ENCODE measurements at places on chromosomes 6 and 20.

DNA sequence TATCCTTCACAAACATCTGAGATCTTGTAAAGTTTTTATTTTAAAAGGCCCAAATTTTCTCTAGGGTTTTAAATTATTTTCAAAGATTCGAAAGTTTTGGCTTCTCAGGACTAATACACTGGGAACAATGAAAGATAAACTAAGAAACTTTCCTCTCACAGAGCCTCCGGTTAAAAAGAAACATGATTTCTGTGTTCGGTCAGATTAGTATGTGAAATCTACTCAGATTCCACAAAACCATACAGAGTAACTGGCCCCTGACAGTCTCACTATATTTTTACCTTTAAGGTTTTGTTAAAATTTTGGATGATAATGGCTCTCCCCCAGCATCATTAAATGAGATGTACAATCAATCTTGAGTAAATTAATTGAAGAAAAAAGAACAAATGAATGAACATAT is 471.0 kb downstream of the COL12A1 start:
- no peak for DNase-seq

GRCh38 chr6:19571176-19571575 is 266.0 kb upstream of the ID4 start:
- no peak for DNase-seq

DNA sequence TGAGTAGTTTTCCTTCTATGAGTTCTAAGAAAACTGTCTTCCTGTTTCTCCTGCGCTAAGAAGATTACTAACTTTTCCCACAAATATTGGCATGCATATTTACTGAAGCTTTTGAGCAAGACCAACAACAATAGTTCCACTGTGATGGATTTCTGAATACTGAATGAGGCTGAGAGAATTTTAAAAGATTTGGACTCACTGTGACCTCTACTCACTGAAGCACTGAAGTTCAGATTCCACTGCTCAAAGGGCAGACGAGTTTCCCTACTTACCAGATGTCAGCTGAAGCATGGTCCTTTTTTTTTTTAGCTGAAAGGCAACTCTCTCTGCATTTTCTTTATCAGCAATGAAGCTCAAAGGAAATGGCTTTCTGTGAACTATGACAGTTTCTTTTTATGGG is 718.5 kb downstream of the RFPL4B start:
- DNase-seq: no peak

GRCh38 chr6:168535711-168536110 is 94.7 kb downstream of the SMOC2 start:
- no peak for DNase-seq

GRCh38 chr20:57759724-57760123 is 49.9 kb upstream of the PMEPA1 start:
- no peak for DNase-seq

- DNase-seq: no peak
These were observed 17.8 kb upstream of the FKBP5 start for GRCh38 chr6:35706468-35706867.

- no peak for DNase-seq
These were observed 96.3 kb downstream of the GMPR start for GRCh38 chr6:16334671-16335070.

GRCh38 chr20:57879437-57879778 is 169.6 kb upstream of the PMEPA1 start:
- DNase-seq: no peak

DNA sequence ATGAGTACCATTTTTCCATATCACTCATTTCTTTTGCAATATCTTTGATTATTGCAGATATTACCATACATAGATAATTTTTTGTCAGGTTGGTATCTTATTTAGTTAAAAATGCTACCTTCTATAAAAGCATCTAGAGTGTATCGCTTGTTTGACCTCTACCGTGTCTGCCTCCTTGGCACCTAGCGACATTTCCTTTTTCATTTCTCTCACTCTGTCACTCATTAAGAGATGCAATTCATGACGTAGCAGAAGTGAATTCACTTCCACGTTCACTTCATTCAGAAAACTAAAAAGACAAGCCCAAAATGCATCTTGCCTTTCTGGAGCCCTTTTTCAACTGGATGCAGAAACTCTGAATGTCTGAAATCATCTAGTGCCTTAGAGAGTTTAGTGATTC is 172.9 kb downstream of the MMS22L start:
- DNase-seq: no peak

GRCh38 chr6:69917834-69918233 is 51.5 kb downstream of the COL19A1 start:
- DNase-seq: no peak

DNA sequence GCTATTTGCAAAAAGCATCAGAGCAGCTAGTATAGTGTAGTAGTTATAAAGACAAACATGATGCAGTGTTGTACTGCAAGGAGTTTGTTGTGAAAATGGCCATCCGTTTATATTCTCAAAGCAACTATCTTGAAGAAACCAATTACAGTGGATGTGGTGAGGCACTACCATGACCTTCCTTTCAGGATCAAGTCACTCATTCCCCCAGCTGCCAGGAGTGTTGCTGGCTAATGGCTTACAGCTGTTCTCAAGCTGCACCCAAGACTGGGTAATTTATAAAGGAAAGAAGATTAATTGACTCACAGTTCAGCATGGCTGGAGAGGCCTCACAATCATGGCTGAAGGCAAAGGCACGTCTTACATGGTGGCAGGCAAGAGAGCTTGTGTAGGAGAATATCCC is 29.0 kb downstream of the ADGRF4 start:
- DNase-seq: no peak

- no peak for DNase-seq
These were observed 65.9 kb downstream of the GFOD1 start for GRCh38 chr6:13421425-13422059.

GRCh38 chr20:8152183-8152582 is 20.1 kb downstream of the PLCB1 start:
- no peak for DNase-seq

- no peak for DNase-seq
These were observed 238.7 kb upstream of the RREB1 start for GRCh38 chr6:6869094-6869493.

DNA sequence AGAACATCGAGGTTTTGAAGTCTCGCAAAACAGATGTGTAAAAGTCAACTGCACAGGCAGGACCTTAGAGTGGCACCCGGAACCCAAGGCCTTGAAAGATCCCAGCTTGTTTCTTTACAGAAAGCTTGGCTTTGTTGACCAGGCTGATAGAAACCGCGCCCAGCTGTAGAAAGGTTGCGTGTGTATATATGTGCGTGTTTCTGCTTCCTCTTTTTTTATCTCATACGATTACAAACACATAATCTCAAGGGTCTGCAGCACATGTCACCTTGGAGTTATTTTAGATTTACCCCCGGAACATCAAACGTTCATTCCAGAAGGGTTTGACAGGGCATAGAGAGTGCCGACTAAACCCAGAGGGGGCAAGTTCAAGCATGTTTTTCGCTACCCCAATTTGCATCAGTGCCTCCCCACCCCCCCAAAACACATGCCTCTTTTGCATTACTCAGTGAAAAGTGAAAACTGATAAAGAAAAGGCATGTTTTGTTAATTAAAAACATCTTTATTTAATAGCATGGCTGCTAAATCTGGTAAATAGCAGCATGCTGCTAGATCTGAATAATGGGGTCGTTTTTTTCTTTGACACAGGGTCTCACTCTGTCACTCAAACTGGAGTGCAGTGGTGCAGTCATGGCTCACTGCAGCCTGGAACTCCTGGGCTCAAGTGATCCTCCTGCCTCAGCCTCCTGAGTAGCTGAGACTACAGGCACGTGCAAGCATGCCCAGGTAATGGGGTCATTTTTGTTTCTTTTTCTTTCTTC is 33.2 kb upstream of the NCOA3 start:
- DNase-seq: no peak

- DNase-seq: peak; percentile 36
These were observed 224.2 kb downstream of the NFATC2 start for GRCh38 chr20:51318058-51318949.

- no peak for DNase-seq
These were observed 29.0 kb upstream of the ELOVL5 start for GRCh38 chr6:53377793-53378192.

DNA sequence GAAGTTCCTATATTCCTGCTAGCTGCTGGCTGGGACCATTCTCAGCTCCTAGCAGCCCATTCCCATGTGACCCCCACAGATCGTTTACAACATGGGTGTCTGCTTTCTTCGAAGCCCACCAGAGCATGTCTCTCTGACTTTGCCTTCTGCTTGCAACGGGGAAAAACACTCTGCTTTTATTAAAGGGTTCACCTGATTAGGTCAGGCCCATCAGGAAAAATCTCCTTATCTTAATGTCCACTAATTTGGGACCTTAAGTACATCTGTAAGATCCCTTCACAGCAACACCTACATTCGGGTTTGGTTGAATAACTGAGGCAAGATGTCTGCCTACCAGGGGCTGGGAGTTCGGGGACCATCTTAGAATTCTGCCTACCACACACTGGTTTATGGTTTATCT is 496.9 kb downstream of the CDKAL1 start:
- DNase-seq: no peak

DNA sequence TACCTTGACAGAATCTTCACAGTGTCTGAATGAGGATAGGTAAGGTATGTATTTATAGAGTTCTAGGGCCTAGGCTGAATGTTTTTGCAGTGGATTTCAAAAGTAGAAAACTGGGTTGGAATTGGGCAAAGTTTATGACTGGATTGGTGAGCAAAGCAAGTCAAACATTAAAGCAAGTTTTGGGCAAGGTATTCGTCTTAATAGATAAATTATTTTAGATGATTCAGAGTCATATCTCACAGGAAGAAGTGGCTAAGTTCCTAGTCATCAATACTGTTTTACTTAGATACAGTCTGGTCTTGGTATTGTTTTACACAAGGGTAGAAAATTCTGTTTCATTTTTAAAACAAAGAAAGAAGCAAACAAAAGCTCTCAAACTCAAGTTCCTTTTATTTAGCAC is 284.1 kb upstream of the EPHA7 start:
- no peak for DNase-seq

GRCh38 chr6:37632291-37632690 is 65.4 kb downstream of the MDGA1 start:
- no peak for DNase-seq

DNA sequence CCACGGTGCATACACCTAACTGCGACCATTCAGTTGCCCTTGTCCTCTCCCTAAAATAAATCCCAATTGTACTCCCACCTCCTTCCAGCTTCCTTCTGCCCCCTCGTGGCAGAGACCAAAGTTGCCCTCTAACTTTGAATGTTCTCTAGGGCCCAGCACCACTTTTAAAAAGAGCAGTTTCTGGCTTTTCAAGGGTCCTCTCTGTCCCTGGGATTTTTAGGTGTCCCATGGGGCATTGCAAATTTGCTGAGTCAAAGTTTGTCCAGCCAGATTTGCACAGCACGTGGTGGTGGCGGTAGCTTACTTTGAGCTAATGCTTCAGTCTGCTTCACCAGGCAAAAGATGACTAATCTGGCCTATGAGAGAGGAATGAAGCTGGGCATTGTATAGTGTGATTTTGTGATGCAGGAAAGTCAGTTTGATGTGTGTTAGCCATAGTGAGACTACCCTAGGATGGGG is 100.2 kb downstream of the PERP start:
- DNase-seq: no peak

DNA sequence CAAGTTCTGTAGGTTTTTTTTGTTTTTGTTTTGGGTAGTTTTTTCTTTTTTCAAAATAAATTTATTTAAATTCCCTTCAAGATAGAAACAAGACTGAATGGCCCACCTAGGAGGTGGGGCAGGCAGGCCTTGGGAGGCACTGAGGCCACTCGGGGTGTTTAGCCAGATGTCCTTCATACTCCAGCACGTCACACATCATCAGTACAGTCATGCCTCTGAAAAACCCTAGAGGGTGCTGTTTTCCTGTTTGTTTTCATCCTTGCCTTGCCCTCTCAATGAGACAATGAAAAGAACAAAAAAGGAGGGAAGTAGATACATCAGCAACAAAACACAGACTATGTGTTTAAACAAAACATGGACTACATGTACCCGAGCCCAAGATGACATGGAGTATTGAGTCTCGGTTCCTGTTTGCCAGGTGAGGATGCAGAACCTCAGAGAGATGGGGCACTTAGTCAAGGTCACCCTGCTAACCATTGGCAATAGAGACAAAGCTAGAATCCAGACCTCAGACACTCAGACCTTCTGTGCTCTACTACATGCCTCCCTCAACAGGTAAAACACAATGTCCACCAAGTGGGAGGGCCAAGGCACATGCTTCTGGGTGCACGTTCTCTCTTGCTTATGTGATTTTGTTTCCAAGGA is 26.8 kb upstream of the CLIC5 start:
- DNase-seq: no peak
